ENCODE measurements at places on chromosomes 6 and 20.

- H3K27me3 ChIP-seq = no peaks in the 10 kb centered on the region
- DNase-seq = no peak
- no peaks in the 10 kb centered on the region for H3K36me3 ChIP-seq
These were observed 231.4 kb downstream of the PAX1 start for GRCh38 chr20:21936720-21937380.

- no peaks in the 10 kb centered on the region for H3K27me3 ChIP-seq
- no peak for DNase-seq
These were observed 555.5 kb upstream of the MARCKS start for GRCh38 chr6:113301651-113302050.

DNA sequence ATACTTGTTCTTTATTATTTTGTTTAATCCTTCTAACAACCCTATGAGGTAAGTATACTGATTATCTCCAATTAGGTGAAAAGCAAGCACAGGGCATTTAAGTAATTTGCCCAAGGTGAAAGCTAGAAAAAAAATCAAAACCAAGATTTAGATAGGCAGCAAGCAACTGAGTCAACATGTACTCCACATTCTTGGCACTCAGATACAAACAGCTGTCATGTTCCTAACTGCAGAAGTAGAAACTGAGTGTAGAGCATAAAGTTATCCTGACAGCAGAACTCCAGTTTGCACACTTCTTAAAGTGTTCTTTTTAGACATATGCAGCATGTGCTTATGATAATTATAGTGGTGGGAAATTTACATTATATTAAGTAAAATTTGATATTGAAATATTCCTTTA, 278.1 kb downstream of the MEI4 start:
- H3K27ac ChIP-seq = no peak overlapping the region
- no peaks in the 10 kb centered on the region for H3K36me3 ChIP-seq
- DNase-seq = no peak
- H3K4me3 ChIP-seq = no peak overlapping the region

DNA sequence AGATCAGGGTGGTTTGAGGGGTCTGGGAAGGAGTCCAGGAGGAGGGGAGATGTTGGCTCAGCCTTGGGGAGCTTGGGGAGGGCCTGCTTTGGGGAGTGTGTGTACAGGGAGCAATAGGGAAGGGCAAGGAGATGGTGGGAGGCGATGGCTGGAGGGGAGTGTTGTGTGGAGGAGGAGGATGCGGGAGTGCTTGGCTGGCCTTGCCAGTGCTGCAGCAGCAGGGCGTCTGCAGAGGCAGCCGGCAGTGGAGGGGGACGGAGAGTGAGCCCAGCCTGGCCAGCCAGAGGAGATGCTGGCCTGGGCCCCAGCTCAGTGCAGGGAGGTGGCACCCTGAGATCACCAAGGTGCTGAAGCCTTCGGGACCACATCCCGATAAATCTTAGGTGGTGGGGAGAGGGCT, 3.9 kb downstream of the IP6K3 start:
- H3K27me3 ChIP-seq = no peaks in the 10 kb centered on the region
- peaks cover 59% of the 10 kb centered on the region for H3K4me1 ChIP-seq
- no peaks in the 10 kb centered on the region for H3K36me3 ChIP-seq
- no peak for DNase-seq
- no peak overlapping the region for H3K4me3 ChIP-seq
- no peak overlapping the region for H3K27ac ChIP-seq

DNA sequence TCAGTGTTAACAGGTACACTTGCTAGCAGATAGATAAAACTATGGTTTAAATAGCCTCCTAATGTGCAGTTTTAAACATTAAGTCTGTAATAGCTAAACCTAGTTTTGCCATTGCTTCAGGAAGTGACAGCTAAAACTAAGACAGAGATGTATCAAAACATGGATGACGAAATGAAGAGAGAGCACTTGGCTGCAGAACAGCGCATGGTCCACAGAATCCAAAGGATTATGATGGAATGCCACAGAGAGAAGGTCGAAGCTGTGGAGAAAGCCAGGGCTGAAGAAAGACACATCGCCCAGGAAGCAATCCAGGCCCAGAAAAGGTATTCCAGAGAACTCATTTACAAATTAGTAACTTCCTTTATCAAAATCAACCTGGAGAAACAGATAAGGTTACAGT, 11.6 kb downstream of the C6orf163 start:
- H3K4me1 ChIP-seq = no peaks in the 10 kb centered on the region
- no peak overlapping the region for H3K27ac ChIP-seq
- H3K36me3 ChIP-seq = no peaks in the 10 kb centered on the region
- no peak overlapping the region for H3K4me3 ChIP-seq

DNA sequence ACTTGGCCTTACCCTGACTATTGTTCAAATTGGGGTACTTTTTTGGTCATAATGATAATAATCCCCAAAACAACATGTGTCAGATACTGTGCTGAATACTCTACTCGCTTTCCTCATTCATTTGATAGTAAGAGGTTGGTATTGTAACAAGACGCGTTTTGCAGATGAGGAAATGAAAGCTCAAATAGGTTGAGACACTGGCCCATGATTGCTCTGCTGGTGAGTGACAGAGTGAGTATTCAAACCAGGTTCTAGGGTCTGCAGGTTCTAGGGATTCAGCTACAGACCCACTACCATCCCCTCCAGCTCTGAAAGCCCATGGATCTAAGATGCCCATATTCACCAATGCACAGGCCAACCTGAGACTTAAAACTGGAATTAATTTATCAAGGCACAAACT, 1.3 kb upstream of the ENPP4 start:
- no peak overlapping the region for H3K4me3 ChIP-seq
- no peaks in the 10 kb centered on the region for H3K36me3 ChIP-seq
- H3K4me1 ChIP-seq = no peaks in the 10 kb centered on the region
- no peak for DNase-seq
